ENCODE measurements at places on chromosomes 12 and 14.

- DNase-seq, result no peak
Measured at GRCh38 chr14:20328705-20329104, 4.4 kb downstream of the CCNB1IP1 start.

- no peak for DNase-seq
Measured at GRCh38 chr14:88630565-88630964, 67.7 kb downstream of the ZC3H14 start.

- DNase-seq, result no peak
Measured at GRCh38 chr12:104828015-104828414, 130.1 kb downstream of the SLC41A2 start.

DNA sequence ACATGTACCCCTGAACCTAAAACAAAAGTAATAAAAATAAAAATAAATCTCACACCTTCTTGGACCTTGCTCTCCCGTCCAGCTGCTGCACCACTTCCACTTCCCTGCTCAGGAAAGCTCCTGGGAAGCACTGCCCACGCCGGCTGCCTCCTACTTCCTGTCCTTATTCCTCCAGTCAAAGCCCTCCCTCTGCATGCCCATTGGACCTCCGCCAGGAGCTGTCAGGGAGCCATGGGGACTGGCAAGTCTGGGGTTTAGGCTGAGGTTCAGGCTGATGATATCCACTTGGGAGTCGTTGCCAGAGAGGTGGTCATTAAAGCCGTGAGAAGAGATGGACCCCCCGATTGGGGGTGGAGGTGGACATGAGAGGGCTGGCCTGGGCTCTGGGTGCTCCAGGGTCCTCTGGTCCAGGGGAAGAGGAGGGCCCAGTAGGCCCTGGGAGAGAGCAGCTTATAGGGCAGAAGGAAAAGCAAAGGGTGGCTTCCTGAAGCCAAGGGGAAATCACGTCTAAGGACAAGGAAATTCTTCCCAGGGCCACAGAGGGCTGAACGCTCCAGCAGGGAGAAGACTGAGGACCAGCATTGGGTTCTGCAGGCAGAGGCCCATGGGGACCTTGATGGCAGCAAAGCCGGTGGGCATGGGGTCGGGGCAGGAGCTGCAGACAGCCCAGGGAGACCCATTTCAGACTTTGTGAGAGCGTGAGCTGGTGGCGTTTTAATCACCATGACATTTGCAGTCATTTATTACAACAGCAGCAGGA is 78.7 kb downstream of the FZD10 start:
- DNase-seq, result no peak

All from NCI-H774 (cell line).